ENCODE measurements at places on chromosomes 7 and 10.

DNA sequence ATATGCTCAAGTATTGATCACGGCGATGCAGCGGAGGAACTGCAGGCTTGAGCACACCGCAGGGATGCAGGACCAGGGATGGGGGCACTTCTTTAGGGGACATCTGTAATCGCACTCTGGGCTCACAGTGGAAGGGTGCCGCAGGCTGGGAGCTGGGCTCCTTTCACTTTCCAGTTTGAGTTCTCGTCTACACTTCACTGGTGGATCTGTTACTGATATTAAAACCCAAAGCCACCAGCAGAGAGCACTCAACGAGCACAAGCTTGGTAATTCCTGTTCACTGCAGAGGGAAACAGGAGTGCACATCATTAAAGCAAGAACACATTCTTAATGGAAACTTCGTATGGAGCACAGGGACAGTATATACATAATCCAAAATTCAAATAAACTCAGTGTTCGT lies 91.3 kb downstream of the PARD3 start:
- DNase-seq: no peak

DNA sequence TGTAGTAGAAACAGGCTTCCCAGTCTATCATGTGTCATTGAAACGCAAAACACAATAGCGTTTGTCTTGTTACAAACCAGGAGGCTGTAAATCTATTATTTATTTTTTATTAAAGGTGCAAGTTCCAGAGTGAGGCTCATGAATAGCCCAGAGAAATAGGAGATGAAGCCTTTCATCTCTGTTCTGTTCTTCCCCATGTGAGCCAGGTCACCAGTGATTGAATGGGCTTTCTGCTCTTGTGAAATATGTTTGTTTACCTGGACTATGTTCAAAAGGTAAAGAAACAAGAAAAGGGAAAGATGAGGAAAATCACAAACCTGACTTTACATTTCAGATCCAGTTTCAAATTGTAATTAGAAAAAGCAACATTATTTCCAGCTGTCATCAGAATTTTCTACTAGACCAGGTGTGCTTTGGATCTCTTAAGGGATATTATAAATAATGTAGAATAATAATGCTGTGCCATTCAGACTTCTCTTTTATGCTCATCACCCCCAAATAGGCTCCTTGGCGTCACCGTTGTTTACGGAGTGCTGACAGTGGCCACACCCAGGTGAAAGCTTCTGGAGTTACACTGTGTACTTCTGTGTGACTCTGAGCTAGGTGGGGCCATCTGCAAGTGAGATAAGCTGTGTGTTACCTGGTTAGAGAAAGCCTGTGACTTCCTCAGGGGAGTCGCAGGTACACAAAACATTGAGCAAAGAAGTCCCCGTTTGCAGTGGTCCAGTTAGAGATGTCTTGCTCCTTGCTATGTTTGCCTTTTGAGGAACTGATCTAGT lies 274.9 kb downstream of the SDK1 start:
- DNase-seq: no peak

- no peak for DNase-seq
Observed at GRCh38 chr10:99266383-99266782, 30.7 kb upstream of the HPSE2 start.

DNA sequence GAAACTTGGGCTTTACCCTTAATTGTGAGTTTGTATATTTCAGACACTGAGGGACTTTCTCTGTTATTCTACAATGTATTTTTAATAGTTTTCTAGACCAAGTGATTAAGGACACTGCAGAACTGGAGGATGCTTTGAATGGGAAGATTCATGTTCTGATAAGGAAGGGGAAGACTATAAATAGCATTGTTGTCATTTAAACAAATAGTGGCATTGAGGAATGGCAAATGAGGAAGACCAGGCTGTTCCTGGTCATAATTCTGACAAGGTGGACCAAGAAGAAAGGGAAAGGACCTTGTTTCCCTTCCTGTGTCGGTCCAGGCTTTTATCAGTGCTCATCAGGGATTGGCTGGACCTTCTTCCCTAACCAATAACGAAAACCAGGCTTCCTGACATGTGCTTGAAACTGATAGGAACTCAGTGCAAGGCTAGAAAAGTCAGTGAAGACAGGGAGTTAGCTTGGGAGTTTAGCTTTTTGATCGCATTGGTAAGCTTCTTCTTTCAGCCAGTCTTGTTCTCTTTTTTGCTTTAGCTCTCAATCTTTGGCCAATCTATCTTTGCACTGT lies 116.2 kb downstream of the ITGA8 start:
- no peak for DNase-seq

DNA sequence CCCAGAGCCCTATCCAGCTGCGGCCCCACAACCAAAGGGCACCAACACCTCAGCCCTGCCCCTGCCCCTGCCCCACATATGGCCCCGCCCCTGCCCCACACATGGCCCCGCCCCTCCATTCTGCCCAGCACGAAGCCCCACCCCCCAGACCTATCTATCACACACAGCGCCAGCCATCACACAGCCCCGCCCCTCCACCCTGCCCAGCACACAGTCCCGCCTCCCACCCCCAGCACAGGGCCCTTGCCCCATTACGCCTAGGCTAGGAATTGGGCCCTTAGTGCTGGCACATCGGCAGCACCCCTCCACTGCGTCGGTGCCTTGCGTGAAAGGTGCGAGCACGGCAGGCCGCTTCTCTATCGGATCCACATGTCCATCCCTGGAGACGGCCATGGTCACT lies 126.8 kb downstream of the MAD1L1 start:
- DNase-seq: no peak

DNA sequence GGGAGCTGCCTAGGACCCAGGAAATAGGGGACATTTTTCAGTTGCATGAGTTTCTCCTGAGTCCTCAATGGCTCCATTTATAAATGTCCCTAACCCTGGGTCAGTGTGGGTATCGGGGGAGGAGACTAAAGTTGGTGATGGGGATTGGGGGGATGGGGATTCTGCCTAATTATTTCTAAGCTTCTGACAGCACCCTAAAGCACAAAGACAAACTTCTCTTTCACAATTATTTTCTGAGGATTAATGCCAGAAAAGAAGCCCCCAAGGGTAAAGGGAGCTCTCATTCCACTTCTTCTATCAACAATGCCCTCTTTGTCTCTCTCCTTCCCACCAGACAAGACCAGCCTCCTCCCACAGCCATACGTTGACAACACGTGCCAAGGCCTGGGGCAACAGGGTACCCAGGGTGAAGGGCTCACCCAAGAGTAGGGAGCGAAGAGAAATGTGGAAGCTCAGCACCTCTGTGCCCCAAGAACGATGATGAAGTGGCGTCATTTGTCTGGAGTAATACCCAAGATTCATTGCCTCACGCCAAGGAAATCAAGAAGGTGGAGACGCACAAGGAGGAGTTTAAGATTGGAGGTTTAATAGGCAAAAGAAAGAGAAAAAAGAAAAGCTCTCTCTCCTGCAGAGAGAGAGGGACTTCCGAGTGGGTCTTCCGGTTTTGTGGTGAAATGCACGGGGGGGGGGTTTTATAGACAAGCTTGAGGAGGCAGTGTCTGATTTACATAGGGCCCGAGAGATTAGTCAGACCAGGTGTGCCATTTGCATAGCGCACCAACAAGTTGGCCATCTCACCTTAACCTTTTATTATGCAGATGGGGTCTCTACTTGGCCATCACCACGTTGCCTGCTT lies 14.4 kb upstream of the GJC3 start:
- DNase-seq: no peak

GRCh38 chr7:36638140-36638539 lies 86.2 kb downstream of the AOAH start:
- DNase-seq: no peak

GRCh38 chr10:1251769-1252168 lies 195.6 kb downstream of the WDR37 start:
- no peak for DNase-seq

- DNase-seq: no peak
Observed at GRCh38 chr10:85767891-85768290, 598.7 kb downstream of the GRID1 start.

DNA sequence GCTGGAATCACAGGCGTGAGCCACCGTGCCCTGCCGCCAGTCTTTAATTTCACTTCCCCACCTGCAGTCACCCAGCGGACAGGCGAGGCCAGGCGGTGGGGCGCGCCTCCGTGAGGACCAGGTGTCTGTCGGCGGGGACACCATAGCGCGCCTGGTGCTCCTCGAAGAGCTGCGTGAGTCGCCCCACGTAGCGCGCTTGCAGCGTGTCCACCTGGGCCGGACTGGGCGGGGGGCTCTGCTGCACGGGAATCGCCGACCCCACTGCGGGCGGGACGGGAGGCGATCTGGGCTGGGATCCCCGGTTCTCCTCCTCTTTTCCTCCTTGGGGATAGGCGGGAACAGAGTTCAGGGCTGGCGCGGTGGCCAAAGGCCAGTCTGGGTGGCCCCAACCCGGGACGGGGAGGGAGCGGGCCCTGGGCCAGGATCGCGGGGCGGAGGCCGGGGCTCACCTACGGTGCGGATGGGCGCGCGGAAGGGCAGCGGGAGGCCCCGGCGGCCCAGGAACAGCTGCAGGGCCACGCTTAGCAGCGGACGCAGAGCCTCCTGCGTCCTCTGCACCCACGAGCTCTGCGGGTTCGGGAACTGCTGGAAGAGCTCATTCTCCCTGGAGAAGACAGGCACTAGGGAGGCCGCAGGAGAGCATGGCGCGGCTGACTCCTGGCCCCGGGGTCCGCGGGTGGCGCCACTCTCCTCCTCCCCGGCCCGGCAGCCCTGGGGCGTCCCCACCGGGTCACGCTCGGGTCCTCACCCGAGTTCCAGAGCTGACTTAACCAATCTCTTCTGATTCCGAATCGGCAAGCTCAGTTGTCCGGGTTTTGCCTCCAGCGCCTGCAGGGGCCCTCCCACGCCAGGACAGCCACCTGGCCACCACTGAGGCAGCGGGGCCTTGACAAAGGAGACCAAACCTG lies 1.1 kb upstream of the MOGAT3 start:
- no peak for DNase-seq

DNA sequence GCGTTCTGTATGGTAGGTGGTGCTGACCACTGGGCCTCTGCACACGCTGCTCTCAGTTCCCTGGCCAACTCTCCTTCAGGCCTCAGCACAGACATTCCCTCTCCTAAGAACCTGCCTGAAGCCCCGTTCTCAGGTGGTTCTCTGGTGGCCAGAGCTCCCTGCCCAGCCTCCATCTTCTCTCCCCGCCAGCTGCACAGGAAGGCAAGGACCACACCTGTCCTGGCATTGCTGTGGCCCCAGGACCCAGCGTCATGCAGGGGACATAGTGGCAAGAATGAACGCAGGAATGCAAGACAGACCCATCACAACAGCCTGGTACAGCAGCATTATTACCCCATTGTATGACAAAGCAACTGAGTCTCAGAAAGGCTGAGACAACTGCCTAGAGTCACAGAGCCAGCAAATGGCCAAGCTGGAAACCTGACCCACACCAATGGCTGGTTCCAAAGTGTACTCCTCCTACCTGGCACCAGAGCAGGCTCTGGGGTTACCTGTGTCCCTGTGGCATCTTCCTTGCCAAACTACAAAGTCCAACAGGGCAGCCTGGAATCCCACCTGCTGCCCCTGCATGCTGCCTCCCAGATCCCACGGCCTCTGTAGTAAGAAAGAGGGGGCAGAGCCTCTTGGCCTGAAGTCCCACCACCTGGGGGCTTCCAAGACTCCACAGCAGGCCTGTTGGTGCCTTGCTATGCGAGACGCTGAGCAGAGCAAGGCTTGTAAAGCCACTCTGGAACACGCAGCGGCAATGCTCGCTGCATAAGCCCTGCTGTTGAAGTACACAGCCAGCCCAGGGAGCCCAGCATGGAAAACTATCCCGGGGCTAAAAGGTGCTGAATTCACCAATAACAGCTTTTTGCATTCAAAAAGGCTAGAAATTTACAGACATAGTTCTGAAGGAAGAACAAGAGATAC lies 73.3 kb downstream of the CHST15 start:
- no peak for DNase-seq

- no peak for DNase-seq
Observed at GRCh38 chr10:5551531-5552375, 27.0 kb downstream of the CALML3 start.

- DNase-seq: no peak
Observed at GRCh38 chr7:12596225-12596790, 25.8 kb downstream of the SCIN start.

GRCh38 chr10:54826994-54827560 lies 26.0 kb upstream of the PCDH15 start:
- no peak for DNase-seq

Data from activated T-helper 1 cell treated with Interleukin-2 at 50 U/mL for 16 hours (primary cell).